ENCODE measurements at places on chromosomes 6 and 20.

- no peak for DNase-seq
Observed at GRCh38 chr6:41163419-41163717, 452 bp upstream of the TREM2 start.

DNA sequence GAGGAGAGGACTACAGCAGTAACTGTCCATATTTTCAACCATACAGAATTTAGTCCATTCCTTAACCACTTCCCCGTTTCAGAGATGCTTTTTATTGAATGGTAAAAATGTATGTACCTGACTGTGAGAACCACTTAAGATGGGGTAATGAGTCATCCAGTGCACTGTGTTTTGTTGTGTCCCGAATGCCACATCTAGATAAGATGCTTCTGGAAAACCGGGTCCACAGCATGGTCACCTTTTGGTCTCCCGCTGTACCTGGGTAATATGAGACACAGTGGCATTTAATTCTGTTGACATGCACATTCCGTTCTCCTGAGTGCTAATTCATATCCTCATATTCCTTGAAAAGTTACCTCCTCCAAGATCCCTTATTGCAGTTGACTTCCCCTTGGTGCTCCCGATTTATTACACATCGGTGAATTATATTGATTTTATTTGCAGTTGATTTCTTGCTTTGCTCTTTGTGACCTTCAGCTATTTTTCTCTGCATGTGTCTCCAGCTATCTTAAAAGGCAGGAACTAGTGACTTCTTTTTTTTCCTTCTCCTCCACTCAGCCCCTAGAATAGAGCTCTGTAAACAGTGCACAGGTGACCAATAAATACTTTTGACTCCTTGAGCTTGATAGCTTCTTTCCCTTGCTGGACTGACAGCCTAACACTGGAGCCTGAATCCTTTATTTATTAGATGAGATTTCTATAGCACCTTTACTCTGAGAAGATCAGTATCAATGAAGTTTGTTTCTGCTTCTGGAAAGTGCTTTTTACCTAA, 314.6 kb downstream of the ZFAND3 start:
- no peak for DNase-seq

GRCh38 chr6:16840725-16841124, 79.5 kb upstream of the ATXN1 start:
- no peak for DNase-seq

DNA sequence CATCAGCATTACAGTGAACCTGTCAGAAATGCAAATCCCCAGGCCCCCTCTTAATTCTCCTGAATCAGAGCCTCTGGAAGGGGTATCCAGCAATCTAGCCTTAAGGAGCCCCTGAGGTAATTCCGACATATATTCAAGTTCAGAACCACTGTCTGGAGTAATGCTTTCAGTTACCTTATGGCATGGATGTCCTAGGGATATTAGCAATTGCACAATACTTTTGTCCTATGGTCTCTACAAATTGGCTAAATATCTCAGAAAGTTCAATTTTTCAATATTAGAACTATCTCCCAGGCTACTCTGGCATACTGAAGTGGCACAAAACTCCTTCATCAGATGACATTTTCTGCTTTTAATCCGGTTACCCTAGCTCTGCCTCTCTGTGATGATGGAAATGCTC, 6.4 kb downstream of the NSFL1C start:
- no peak for DNase-seq

DNA sequence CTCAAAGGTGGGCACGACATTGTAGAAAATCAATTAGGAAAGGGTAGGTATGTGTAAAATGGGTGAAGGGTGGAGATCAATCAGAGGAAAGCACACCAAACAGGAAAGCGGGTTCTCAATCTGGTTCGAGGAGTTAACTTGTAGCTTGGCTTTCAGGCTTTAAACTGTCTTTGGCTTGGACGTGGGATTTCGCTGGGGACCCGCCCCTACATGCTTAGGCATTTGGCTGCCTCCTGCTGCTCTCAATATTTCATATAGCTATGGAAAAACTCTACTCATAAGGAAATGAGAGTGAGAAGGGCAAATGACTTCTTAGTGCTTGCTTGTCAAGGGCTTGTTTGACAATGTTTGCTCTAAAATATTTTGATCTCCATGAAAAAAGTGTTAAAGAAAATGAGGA, 38.1 kb upstream of the PDE7B start:
- no peak for DNase-seq

GRCh38 chr6:148151896-148152643, 190.6 kb upstream of the SASH1 start:
- DNase-seq = no peak

DNA sequence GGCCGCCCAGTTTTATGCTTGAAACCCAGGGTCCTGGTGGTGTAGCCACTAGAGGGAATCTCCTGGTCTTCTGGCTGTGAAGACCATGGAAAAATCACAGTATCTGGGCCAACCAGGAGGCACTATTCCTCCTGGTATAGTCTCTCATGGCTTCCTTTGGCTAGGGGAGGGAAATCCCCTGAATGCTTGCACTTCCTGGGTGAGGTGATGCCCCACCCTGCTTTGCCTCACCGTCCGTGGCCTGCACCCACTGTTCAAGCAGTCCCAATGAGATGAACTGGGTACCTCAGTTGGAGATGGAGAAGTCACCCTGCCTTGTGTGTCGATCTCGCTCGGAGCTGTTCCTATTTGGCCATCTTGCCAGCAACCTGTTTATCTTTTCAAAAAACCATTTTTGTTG, 10.1 kb upstream of the ZNF337 start:
- no peak for DNase-seq

GRCh38 chr6:127176146-127176545, 57.7 kb downstream of the RSPO3 start:
- no peak for DNase-seq

DNA sequence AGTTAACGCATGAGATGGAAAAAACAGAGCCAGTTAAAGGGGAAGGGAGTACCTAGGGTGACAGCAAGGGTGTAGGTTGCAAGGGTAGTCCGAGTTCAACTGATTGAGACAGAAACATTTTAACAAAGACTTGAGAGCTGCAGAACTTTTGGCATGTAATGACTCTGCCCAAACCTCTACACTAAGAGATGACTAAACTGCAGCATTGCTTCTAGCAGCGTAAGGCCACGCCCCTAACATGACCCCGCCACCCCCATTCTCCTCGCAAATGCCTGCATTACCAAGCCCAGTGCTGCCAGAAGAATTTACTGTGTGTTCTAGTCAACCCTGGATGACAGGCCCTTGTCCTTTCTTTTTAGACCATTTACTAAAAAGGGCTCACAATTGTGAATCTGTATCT, 6.3 kb upstream of the HINT3 start:
- no peak for DNase-seq

DNA sequence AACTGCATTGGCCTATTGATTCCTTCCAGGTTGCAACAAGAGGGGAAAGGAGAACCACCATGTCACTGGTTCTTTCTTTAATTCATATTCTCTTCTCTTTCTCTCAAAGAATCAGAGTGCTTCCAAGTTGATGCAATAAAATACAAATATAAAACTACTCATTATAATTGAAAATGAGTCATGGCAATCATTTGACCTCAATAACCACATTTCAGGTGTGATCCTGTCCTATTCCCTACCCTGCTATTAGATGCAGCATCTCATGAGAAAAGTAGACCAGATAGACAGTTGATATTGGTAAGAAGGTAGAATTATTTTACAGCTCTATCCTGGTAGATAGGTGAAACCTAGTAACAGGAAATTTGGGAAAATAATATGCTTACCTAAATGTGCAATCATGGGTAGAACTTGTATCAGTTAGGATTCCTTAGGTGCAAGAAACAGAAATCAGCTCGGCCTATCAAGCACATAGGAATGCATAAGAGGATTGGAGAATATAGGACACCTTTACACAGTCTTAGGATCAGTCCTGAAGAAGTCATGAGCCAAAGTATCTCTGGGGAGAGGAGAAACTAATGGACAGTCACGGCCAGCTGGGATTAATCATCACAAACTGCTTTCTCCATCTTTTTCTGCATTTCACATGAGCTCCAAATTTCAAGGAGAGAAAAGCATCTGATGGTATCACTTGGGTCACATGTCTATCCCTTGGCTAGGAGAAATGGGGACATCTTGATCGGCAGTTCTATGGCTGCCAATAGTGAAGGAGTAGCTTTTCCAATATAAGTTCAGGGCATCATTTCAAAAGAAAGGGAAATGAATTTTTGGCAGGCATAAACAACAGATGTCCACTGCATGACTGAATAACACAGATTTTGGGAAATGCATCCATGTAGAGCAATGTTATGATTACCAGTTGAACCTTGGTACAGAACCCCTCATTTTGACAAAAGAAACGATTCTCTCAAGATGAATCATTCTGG, 19.3 kb upstream of the RNF146 start:
- DNase-seq = no peak

DNA sequence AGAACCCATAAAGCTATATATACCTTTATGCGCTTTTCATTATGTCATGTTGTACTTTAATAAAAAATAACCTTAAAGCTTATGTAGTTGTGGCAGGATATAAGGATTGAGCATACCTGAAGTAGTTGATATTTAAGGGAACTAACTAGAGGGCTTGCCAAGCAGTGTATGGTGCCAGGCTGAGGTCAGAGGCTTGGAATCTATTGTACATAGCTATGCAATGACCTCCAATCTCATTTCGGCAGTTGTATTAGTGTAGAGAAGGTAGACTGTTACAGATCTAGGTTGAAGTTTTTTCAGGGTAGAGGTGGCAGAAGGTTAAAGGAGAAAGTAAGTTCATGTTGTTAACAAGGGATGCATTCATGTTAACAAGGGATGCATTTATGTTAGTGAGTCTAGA, 397.7 kb upstream of the HS3ST5 start:
- DNase-seq = no peak

DNA sequence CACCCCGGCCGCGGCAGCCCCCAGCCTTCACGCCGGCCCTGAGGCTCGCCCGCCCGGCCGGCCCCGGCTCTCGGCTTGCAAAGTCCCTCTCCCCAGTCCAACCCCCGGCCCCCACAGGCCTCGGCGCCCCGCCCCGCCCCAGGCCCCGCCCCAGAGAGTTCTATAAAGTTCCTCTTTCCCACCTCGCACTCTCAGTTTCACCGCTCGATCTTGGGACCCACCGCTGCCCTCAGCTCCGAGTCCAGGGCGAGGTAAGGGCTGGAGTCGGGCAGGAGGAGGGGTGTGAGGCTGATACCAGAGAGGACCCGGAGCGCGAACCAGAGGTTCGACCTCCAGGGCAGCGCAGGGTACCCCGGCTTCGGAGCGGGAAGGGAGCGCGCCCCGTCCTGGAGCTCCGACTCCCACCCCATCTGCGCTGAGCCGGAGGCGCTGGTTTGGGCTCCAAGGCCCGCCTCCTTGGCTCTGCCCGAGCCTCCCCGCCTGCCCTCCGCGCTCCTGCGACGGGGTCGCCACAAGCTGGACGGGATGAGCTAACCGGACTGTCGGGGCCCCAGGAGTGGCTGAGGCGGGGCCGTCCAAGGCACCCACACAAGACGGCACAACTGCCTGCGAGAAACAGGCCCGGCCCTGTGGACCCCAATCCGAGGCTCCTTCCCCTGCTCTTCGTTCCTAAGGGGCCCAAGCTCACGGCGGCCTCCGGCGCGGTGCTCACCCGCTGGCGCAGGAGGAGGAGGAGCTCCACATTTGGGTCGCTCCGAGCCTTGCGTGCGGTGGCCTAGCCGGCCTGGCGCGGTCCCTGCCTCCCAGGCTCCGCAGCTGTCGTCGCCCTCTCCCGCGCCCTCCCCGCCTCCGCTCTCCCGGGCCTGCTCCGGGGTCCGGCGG, at the start of gene IRF4:
TSS of gene IRF4 (plus strand) at position 194 of the 882 bp plus-strand sequence. CDS start 1,401 bp downstream, outside the sequence.
- DNase-seq = no peak

DNA sequence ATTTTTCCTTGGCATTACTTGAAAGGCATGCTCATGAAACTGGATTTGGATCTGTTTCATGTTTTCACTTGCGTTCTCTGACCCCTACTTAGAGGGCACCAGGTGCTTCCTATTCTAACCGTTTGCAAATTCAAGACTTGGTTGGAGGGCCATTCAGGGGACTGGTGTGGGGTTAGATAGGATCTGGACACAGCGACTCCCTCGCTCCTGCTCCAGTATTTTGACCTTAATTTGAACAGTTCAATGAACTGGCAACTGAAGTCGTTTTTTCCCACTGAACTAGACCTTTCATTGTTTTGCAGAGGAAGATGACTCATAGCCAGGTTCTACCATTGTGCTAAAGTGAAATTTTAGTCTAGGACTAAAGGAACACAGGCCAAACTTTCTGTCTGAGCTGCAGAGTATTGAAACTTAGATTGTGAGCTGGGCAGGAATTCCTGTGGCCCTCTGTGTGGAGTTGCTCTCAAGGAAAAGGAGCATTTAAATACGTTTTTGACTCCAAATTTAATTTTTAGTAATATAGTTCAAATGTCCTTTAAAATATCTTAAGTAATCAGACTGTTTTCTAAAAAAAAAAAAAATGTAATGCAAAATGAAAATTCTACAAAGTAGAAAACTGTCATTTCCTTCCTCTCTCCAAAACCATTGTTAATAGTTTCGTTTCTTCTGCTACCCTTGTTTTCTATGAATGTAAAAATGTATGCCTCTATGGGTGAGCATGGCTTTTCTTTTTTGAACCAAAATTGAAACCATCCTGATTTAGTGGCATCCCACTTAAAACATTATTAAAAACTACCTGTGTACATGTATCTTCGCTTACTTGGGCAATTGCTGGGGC, 64.8 kb downstream of the UTRN start:
- DNase-seq = no peak

DNA sequence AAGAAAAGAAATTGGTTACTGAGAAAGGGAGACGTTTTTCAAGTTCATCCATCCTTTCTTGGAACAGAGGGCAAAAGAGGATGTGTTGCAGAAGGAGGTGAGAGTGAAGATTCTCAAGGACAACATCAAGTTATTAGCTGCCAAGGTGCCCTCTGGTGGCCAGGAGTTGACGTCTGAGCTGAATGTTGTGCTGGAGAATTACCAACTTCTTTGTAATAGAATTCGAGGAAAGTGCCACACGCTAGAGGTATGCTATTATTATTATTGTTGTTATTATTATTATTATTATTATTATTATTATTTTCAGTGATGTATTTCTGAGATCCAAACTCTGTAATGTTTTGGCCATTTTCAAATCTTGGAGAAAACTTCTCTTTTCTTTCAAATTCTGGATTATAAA, 197.0 kb downstream of the UTRN start:
- DNase-seq = peak; percentile 78

- no peak for DNase-seq
Observed at GRCh38 chr6:152636021-152636608, 1.0 kb downstream of the SYNE1 start.

- no peak for DNase-seq
Observed at GRCh38 chr6:140069576-140069975, 695.1 kb upstream of the CITED2 start.

- no peak for DNase-seq
Observed at GRCh38 chr6:42372699-42373098, 79.0 kb downstream of the TRERF1 start.

DNA sequence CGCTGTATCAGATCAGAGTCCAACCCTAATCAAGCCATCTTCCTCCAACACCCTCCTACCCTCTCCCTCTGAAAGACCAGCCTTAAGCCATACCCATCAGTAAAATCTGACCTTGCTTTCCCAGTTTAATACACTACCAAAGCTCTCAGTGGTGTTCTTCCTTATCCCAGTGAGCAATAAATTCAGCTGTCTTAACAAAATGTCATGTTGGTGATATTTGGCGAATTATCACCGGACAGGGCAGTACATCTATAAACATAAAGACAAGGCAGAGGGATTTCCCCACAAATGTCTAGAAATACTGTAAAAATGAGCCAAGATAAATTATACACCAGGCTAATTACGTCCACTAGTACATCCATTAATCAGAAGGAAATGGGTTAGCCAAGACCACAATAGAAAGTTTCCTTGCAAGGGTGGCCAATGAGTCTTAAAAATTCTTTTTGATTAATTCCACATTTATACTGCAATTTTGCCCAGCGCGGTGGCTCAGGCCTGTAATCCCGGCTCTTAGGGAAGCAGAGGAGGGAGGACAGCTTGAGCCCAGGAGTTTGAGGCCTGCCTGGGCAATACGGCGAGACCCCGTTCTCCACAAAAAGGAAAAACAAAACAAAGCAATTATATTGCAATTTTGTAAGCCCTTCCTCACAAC, 905 bp downstream of the RARS2 start:
- no peak for DNase-seq
